ENCODE measurements at places on chromosomes 1 and 21.
A peak's percentile ranks its signal among the peaks of the same experiment; 100 is the strongest.

GRCh38 chr1:171372418-171373084 lies 58.6 kb downstream of the FMO4 start:
- DNase-seq, result no peak

DNA sequence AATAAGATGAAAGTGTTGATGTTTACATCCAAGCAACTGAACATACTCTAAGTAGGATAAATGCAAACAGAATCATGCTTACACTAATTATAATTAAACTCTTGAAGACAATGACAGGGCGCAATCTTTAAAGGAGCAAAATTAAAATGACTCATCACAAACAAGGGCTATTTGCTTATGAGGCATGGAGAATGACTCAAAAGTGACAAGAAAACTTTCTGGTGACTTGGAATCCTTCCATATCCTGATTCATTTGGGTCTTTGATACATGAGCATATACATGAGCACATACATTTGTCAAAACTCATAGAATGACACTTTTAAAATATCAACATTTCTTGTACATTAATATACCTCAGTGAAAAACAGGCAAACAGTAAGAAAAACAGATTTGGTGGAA lies 1632.3 kb downstream of the KCNT2 start:
- no peak for DNase-seq

DNA sequence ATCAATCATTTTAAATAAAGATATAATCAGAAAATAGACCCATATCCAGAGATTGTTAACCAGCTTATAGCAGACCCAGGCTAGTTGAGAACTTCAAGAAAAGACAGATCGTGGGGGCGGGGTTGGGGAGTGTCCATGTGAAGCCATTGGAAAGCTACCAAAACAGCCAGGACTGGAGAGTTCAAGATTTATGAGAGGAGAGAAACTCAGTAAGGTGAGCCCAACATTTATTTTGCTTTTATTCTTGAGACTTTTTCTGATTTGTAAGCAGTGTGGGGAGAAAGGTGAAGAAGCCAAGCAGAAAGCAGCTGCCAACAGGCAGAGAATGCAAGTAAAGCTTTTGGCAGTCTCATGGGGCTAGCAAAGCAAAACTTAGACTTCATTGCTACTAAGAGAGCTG lies 179.9 kb downstream of the VPS13D start:
- no peak for DNase-seq

DNA sequence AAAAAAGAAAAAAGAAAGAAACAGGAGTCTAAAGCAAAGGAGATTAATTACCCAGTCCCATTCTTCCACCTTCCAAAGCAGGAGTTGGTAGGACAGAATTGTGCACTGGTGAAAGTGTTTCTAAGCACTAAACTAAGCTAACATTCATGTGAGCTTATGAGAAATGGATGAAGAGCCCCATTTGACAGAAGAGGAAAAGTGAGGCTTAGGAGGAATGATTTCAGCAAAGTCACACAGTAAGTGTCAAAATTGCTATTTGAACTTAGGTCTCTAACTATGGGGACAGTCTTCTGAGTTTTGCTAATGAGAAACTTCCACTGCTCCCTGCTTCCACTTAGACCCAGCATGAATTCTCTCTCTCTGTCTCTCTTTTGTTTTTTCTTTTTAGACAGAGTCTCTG lies 18.7 kb downstream of the LCK start:
- no peak for DNase-seq

GRCh38 chr1:93605812-93606512 lies 75.7 kb downstream of the BCAR3 start:
- DNase-seq, result no peak

DNA sequence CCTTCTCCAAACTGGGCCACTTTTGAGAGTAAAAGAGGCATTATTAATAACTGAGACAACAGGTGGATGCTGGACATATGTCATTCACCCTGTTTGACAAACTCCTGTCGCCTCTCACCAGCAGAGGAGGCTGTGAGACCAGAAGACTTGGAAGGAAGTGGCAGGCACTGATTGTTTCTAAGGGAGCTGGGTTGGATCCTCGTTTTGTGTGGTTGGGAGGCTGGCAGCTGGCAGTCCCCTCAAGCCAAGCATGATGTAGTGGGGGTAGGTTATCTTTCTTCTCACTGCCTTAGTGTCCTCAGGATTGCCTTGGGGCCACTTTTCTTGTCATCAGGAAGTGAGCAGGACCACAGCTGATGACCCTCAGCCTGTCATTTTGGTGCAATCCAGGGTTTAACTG lies 86.5 kb upstream of the KCNJ15 start:
- no peak for DNase-seq

- DNase-seq, result no peak
Measured at GRCh38 chr1:89733748-89734147, 87.1 kb upstream of the LRRC8D start.

DNA sequence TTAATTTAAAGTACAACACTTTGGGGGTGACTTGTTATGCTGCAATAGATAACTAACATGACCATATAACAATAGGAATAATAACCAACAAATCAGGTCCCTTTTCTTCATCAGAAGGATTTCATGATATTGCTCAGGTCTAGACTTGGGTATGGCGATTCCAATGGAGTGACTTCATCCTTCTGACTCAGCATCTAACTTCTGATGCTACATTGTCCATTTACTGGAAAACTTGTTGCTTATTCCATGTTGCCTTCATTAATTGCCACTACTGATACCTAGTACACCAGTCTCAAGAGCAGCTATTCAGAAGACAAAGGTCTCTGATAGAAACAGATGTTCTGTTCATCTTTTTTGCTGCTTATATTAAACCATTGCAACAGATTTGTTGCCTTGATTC lies 324.3 kb downstream of the TGFB2 start:
- DNase-seq, result no peak

DNA sequence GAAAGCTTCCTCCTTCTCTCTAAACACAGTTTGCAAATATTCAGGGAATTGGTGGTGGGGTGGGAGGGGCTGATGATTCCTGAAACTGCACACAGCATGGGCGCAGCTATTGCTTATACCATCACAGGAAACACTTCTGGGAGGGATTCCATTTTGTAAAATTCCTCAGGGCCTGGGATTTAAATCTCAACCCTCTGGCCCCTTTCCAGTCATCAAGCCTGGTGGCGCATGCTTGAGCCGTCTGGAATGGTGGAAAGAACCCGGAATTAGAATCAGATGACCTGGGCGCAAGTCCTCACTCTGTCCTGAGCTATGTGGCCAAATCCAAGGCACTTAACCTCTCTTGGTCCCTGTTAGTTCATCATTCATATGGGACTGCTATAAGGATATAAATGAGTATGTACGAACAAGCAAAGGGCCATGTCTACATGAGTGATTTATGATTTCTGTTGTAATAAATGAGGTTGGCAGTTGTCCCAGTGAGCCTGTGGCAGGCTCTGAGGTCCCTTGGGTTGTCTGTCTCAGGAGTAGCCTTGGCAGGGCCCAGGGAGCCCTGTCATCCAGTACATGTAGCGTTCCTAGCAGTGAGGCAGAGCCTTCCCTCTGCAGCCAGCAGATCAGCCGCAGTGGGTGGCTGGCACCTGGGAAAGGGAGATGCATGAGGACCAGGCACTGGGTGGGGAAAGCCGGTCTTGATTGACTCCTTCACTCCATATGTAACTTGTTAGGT lies 72.0 kb downstream of the MAN1C1 start:
- no peak for DNase-seq

DNA sequence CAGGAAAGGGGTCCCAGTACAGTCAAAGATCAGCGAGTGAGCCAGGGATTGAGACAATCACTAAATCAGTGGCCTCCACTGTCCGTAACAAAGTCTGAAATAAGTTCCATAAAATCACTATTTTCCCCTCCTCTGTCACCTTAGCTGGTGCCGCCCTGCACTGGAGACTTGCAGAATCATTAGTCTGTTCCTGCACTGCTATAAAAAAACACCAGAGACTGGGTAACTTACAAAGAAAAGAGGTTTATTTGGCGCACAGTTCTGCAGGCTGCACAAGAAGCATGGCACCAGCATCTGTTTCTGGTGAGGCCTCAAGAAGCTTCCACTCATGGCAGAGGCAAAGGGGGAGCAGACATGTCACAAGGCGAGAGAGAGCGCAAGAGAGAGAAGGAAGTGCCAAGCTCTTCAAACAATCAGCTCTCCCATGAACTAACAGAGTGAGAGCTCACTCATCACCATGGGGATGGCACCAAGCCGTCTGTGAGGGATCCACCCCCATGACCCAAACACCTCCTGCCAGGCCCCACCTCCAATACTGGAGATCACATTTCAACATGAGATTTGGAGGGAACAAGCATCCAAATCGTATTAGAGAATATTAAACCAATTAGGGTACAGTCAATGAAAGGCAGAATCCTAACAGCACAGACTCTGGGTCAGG lies 129.8 kb upstream of the TIAM1 start:
- DNase-seq, result no peak

- DNase-seq, result no peak
Measured at GRCh38 chr1:197850042-197850441, 52.4 kb upstream of the C1orf53 start.

- DNase-seq, result no peak
Measured at GRCh38 chr1:23718482-23718881, 24.8 kb upstream of the ELOA start.

GRCh38 chr21:14046401-14046800 lies 164.4 kb downstream of the LIPI start:
- no peak for DNase-seq

- DNase-seq, result no peak
Measured at GRCh38 chr1:108961752-108962486, 1.4 kb downstream of the CLCC1 start.

DNA sequence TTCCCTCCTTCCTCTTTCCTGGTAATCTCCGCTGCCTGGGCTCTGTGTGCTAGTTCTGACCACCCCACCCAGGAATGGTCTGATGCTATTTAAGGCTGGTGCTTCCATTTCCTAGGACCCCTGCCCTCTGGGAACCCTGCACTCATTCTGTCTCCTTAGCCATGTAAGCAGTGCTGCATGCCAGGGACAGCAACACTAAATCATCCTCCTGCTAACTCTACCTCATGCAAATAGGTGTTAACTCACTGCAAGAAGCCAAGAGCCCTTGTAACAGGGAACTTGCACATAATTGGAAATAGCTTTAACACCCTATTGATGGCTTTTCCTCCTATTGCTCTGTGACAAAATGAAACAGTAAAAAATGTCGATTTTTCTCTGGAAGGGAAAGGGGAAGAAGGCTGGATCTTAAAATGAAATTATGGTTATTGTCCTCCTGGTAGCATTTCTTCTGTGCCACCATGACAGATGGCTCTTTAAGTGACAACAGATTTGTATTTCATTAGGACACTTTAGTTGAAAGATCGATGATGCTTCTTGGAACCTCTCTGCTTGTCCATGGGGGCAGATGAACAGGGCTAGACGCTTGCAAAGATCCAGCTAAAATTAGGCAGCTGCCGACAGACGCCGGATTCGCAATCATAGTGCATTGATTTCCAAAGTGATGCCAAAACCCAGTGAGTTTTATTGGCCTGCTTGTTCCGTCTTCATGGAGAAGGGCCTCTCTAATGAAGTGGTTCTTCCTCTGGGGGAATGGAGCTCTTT lies 551.7 kb downstream of the MATN1 start:
- DNase-seq, result no peak

DNA sequence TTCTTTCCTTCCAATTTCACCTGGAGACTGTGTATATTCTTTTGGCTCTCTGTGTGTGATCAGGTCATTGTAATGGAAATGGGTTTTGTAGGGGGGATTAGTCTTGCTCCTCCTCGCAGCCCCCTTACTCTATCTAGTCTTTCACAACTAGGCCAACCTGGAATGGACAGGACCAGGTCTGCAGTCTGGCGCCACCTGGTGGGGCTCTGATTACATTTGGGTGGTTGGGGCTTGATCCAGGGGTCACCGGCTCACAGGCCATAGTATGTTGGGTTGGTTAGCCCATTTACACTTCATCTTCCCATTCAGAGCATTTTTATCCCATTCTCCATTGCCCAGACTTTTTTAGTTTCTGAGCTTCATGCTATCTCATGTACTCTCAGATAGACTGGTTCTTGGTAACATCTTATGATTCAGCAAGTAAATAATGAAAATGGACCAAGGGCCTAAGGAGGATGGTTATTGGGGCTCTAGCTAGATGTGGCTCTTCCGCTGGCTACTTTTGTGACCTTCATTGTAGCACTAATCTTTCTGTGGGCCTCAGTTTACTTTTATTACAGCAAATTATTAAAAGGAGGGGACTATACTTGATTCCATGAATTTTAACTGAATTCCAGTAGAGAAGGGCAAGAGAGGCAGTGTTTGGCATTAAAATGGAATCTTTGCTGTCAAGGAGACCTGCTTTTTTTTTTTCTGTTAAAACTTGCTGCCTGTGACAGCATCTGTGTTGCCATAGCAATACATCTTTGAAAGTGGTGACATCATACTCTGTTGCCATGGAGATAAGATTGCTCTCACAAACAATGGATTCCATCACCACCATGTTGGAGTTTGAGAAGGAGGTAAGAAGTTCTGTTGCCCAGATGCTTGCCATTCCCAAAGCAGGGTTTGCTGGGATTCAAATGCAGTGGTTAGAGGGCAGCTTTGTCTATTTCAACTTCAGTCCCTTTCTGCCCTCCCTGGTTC lies 150.1 kb downstream of the PLXNA2 start:
- peak; percentile 60 for DNase-seq

GRCh38 chr1:47699492-47700235 lies 261.8 kb downstream of the FOXD2 start:
- no peak for DNase-seq

DNA sequence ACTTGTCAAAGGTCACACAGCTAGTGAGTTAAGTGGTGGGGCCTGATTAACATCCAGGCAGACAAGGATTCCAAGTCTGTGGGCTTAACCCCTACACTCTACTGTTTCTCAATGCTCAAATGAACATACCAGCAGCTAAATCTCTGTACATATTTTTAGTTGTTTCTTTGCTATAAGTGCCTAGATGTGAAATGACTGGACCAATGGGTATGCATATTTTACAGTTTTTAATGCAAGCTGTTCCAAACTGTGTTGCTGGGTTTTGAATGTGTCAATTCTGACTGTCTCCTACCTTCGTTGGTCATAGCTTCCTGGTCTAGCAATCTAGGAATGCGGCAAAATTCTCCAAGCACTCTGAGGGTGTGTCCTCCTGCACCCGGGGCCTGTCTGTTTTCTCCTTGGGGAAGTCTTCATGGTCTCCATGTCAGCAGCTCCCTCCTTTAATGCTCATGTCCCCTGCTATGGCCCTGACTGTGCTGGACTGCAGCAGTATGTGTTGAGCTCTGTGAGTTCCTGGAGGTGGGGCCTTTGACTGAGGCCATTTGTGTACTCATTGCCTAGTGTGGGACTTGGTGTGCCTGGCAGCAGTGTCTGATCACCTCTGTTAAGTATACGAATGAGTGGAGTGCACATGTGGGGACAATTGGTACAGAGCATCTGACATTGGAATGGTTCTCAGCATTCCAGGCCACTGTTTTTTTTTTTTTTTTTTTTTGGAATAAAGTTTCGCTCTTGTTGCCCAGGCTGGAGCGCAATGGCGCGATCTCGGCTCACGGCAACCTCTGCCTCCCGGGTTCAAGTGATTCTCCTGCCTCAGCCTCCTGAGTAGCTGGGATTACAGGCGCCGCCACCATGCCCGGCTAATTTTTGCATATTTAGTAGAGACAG lies 72.9 kb upstream of the SLC2A1 start:
- no peak for DNase-seq

DNA sequence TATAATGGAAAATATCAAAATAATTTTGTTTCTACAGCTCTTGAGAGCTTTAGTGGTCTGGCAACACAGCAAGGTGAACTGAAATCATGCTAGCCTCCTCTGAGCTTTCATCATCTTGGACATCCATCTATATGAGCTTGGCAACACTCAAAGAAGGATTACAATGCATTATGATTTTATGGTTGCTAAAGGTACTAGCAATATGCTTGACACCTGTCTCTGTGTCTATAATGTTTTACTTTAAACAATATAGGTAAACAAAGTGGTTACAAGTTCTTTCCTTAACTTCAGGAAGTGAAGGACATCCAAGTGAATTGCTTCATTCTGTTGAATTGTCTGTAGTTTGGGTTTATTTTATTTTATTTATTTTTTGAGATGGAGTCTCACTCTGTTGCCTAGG lies 203.7 kb upstream of the RRP15 start:
- DNase-seq, result no peak

Measured in stimulated activated CD4-positive, alpha-beta T cell treated with anti-CD3 and anti-CD28 coated beads, Interleukin-12 subunit alpha, Interleukin-12 subunit beta, amount 100 ng/mL, for 4 hours (primary cell).